ENCODE measurements at places on chromosomes 1 and 21.

DNA sequence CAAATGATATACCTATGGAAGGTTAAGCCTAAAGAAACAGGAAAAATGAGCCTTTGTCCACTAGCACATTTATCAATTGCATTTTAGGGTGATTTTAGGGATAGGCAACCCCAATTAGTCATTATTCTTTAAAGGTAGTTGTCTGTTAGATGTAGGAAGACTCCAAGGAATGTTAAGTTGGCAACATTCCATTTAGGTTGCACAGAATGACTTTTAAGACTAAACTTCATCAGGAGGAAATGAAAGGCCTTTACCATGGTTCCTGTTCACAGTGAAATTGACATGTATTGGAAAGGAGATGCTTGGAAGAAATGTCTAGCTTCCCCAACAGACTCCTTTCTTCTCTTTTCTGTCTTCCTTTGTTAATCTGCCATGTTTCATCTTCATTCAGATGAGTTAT is 1.6 kb upstream of the APOBEC4 start:
- DNase-seq = no peak

DNA sequence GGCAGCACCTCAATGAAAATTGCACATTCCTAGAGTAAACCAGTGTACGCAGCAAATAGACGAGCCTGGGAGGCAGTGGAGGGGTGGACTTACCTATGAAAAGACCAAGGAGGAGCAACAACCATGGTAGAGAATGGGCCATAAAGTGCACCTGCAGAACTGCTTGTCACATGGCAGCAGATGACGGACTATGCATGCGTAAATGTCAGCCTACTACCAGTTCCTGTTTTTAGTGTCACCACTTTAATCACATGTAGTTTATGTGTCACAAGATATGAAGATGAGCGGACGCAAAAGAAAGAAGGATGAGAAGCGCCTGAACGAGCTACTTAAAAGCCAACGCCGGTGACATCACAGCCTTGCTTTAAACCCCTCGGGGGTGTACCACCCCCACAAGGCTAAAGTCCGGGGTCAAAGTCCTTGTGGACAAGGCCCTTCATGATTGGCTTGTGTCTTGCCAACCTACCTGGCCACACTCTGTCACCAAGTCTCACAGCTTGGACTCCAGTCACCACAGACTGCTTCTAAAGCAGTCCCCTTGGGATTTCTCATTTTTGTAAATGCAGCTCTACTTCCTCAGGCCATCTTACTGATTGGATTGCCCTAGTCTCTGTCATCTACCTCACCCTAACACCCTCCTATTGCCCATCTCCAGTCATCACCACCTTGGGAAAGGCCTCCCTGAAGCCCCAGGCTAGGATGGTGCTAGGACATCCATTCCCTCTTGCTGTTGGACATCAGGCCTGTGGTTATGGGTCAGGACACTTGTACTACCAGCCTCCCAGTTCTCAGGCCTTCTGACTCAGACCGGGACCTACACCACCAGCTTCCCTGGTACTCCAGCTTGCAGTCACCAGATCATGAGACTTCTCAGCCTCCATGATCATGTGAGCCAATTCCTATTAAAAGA is 6.0 kb upstream of the LY9 start:
- no peak for DNase-seq

- no peak for DNase-seq
Measured at GRCh38 chr1:43312663-43313515, 12.1 kb downstream of the TIE1 start.

- DNase-seq = no peak
Measured at GRCh38 chr1:216531263-216532239, 108.3 kb upstream of the USH2A start.

DNA sequence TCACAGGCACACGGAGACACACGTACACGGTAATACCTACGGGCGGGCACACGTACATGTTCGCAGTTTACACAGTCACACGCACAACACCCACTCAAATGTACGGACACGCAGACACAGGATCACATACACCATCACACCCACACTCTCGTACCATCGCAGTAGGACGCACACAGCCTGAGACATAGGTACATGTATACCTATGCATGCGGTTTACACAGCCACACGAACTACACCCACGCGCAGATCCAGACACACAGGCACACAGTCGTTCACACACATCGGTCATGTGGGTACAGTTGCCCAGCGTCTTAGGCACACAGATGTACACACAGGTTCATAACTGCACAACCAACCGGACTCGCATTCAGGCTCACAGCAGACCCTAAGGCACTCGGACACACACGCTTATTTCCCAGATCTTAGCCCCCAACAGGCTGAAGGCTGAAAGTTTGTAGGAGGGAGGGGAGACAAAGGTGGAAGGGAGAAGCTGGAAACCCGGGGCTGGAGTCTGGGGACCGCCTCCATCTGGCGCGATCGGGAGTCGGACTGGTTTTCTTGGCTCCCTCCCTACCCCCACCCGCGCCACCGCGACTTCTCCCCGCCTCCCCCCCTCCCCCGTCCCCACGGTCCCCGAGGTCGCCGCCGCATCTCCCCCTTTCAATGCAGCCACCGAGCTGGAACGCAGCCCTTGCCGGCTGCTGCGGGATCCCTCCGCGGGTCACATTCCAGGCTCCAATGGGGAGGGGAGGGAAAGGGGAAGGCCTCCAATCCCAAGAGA is 51.9 kb upstream of the SYNC start:
- DNase-seq = peak; percentile 21

- DNase-seq = no peak
Measured at GRCh38 chr1:157226739-157227138, 88.5 kb upstream of the ETV3 start.

GRCh38 chr1:54220004-54220811 is 20.2 kb downstream of the MRPL37 start:
- DNase-seq = no peak

DNA sequence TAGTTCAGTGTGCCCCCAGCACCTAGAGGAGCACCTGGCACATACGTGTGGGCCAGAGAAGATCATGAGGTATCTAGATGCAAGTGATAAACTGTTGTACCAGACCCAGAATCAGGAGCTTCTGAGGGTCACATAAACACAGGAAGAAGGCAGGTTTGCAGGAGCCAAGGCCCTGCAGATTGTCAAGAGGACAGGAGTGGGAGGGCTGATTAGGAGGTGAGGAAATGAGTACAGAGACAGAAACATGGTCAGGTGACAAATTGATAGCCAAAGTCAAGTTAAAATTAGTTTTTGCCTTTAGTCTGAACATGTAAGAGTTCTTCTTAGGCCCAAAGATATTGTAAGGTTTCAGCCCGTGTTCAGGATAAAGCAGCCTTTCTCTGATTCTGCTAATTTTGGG is 14.0 kb upstream of the TRAF3IP3 start:
- DNase-seq = no peak

GRCh38 chr1:89433421-89433820 is 69.6 kb downstream of the GBP6 start:
- no peak for DNase-seq

- DNase-seq = no peak
Measured at GRCh38 chr1:240414237-240414636, 197.7 kb downstream of the GREM2 start.

GRCh38 chr1:204692325-204692840 is 6.8 kb upstream of the LRRN2 start:
- DNase-seq = no peak

- DNase-seq = no peak
Measured at GRCh38 chr1:173241528-173242347, 34.6 kb upstream of the TNFSF4 start.

GRCh38 chr1:208225954-208226937 is 17.9 kb downstream of the PLXNA2 start:
- DNase-seq = no peak

DNA sequence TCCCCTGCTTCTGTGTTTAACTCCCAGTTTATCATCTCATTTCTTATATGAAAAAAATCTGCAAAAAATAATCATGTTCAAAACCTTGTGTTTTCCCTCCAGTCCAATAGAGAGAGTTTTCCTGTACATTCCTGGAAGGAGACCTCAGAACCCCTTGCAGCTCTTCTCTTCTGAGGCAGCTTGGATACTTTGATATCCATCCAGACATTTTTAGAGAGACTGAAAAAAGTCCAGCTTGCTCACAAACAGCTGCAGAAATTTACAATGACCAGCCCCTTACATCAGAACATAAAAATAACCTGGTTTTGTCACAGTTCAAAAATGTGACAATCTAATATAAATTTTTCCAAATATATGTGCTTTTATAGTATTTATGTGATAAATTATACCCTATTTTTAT is 73.3 kb upstream of the C1orf115 start:
- DNase-seq = no peak

Data from activated T-helper 1 cell treated with anti-CD3 and anti-CD28 coated beads, Interleukin-12 subunit alpha, Interleukin-12 subunit beta, Interleukin-2, Interleukin-4 antibody, amounts not matched to agents 30 ng/mL and 10 ng/mL and 1 ng/mL, durations not matched to agents 14 hours and 24 hours and 36 hours (primary cell).